Naive thymus-derived CD8-positive, alpha-beta T cell (primary cell): ENCODE measurements at places on chromosomes 7 and 10.

DNA sequence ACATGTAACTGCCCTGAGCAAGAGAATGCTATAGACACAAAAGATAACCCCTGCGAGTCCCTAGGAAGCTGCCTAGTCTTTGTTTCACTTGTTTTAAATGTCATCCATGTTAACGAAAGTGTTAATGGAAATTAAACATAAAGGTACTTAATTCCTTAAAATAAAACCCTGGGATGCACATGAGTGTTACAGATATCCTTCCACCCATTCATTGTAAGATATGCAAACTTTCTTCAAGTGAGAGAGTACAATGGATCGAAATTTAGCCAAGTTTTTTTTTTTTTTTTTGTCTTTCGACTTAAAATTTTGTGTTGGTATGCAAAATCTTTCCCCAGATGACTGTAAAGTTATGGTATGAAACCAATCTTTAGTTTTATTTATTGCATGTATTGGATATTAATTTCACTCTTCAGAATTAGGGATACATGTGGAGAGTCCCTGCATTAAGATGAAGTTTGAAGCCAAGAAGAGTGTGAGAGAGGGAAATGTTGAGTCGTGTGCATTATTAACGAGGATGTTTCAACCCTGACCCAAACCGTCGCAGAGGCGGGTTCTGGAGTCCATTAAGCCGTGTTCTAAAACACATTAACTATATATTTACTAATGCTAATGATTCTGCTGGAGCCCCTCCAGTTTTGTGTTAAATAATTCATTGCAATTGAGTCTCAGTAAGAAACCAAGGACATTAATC lies 1.6 kb downstream of the CDK14 start:
- DNase-seq = no peak

DNA sequence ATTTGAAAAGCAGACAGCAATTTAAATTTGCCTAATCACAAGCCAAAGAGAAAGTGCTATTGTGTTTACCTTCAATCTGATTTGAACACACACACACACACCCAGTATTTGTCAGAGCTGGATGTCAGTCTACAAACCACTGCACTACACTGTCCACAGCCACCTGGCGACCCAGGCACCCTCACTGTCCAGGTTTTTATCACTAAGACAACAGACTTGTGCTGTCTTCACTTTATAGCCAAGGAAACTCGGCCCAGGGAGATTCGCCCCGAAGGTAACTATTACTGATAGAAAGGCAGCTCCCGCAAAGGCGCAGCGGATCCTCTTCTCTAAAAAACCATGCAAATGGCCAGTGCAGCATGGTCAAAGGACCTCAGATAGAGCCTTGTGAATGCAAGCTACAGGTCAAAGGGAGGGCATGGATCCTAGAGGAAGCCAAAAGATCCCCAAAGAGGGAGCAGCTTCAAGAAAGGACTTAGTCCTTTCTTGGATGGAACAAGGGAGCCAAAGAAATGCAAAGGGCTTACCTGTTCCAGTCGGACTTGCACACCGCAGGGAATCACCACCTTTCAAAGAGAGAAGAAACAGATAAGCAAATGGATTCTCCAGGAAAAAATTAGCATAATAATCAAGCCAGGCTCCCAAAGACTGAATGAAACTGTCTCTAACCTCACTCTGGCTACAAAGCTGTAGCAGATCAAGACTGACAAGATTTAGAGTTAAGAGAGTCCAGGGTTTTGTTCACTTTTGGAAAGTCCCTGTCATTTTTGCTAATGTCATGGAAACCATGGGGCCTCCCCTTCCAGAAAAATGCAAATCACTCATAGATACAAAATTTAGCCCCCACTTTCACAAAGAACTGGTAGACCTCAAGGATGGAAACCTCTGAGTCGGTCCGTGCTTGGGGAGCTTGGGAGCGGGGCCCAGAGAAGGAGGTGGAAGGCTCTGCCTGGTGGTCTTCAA lies 101.1 kb downstream of the TNS3 start:
- DNase-seq = no peak

- no peak for DNase-seq
Measured at GRCh38 chr10:19915816-19916215, 99.6 kb downstream of the PLXDC2 start.

- DNase-seq = no peak
Measured at GRCh38 chr10:48541144-48541795, 63.6 kb downstream of the ARHGAP22 start.

DNA sequence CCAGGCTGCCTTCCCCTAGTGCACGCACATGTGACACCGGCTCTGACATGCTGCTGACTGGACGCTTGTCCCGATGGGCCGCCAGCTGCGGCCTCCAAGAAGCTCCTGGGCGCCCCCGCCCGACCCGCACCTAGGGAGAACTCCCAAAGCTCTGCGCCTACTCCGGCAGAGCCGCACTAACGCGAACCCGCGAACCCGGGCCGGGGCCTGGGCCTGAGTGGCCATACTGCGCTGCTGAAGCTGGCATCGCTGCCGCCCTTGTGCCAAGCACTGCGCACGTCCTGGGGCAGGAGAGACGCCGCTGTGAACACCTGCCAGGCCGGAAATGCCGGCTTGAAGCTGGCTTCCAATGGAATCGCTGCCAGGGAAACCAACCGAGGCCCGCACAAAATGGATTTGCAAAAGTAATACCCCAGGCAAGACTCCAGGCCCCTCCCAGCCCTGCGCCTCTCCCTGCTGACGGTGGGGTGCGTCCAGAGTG lies 85.1 kb downstream of the WASHC2A start:
- DNase-seq = no peak

GRCh38 chr10:71006506-71006905 lies 118.1 kb upstream of the PCBD1 start:
- no peak for DNase-seq

GRCh38 chr7:98755138-98755898 lies 114.5 kb downstream of the TMEM130 start:
- no peak for DNase-seq

GRCh38 chr10:78025685-78026364 lies 3.5 kb downstream of the POLR3A start:
- no peak for DNase-seq

- no peak for DNase-seq
Measured at GRCh38 chr10:60388709-60389301, 870 bp downstream of the ANK3 start.

- DNase-seq = no peak
Measured at GRCh38 chr10:43160046-43160920, 22.0 kb downstream of the CSGALNACT2 start.

GRCh38 chr7:21318916-21319270 lies 109.0 kb upstream of the SP4 start:
- DNase-seq = no peak

DNA sequence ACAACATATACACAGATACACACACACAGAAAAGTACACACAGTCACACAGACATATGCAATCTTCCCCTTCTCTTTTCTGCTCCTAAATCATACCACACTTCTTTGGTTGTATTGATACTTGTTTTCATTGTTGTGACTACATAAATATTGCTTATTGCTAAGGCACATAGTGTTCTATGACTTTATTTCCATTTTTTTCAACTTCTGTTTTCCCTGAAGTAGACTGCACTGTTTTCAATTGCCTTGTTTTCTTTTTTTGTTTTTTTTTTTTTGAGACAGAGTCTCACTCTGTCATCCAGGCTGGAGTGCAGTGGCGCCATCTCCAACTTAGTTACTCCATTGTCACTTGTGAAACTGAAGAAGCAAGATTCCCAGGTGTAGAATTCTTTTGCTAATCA lies 10.0 kb upstream of the PRKAR2B start:
- DNase-seq = no peak

DNA sequence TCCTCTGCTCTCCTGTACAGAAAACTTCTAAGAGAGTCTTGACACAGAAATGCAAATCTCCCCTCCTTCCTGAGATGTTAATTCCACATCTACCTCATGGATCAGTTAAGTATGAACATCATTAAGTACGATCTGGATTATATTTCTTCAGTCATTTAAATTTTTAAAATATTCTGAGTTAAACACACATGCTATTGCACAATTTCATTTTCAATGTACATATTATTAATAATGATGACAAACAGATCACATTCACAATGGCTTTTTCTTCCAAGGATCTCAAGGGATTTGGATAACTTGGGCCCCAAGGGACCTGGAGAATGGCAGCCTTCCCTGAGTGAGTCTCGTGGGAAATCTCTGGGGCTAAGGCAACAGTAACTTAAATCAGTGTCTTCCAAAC lies 16.2 kb downstream of the BEND7 start:
- DNase-seq = no peak

GRCh38 chr7:110397927-110398660 lies 692.8 kb upstream of the LRRN3 start:
- no peak for DNase-seq

GRCh38 chr7:1460821-1461645 lies 1.8 kb upstream of the MICALL2 start:
- no peak for DNase-seq

DNA sequence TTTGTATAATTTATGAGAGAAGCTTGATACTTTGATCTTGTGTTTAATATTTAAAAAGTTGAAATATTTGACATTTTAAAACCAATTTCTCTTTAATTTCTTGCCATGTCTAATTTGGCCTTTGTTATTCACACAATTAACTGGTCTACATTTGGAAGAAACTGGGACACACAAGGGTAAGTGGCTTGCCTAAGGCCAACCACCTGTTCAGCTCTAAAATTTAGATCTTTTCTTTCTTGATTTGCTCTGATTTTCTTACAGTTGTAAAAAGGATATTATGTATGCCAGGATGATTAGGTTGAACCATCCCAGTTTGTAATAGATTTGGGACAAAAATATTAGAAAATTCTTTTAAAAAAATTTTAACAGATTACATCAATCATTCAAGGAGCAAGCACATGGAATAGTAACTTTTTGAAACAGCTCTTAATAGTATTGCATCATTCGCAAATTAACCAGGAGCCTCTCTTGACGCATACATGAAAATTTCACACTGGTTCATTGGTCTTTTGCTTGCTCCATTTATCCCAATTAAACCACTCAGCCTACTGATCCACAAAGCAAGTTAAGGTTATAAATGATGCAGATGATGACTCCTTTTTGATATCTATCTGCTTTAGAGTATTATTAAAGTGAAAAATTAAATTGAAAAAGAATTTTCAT lies 222.4 kb upstream of the SLC26A5 start:
- DNase-seq = no peak

- no peak for DNase-seq
Measured at GRCh38 chr7:73669288-73669701, 1.7 kb downstream of the VPS37D start.

DNA sequence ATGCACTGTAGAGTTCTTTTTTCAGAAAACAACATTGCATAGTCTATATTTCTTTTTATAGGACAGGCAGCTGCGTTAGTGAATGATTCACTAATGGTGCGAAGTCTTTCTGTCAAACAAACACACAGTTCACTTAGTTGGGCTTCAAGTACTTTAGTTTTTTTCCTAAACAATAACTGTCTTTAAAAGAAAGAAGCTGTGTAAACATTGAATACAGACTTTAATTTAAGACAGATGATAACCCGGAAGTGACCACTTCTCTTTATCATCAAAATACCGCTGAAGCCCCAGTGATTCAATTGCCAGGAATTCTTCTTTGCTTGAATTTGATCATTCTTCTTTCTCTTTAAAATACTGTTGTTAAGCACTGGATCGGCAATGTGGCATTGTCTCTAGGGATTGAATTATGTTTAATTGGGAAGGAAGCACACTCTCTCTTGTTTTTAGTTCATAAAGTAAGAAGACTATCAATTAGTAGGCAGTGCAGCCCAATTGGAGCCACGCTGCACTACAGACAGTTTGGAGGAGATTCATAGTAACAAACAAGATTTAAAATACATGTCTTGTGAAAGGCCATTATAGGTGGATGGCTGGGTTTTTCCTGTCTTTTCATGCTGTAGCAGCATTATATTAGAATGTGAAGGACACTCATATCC lies 30.4 kb downstream of the CNTNAP2 start:
- no peak for DNase-seq

GRCh38 chr7:106358103-106358663 lies 73.4 kb upstream of the NAMPT start:
- no peak for DNase-seq

- DNase-seq = no peak
Measured at GRCh38 chr7:157282141-157282801, 54.5 kb upstream of the DNAJB6 start.

DNA sequence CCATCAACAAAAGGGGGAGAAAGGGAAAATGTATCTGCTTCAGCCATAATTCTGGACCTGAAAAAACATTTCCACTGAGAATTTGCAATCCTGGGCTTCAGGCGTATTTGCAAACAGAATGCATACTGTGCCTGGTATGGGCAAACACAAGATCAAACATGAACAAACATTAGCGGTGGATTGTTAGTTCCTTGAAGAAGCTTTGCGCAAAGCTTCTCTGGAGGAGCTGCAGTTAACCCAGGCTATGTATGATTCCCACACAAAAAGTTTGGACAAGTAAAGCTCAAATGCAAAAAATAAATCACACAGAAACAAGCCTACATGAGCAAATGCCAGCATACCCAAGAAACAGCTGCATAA lies 20.4 kb upstream of the HILPDA start:
- DNase-seq = no peak

DNA sequence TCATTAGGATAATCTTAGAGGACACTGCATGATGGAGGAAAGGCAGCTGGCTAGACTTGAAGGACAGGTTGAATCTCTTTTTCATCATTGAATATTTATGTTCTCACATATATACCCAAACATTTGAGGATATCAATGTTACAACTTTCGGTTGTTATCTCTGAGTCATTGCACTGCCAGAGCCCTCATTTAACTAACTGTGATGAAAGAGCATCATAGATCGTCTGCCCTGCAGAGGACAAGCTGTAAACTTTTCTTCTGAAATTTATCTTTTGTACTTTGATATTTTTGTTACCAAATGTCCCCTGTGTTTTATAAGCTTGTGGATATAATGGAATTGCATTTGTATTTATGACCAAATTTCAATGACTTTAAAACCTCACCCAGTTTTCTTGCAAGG lies 298.7 kb downstream of the PHF14 start:
- no peak for DNase-seq

- no peak for DNase-seq
Measured at GRCh38 chr7:106045586-106045985, 66.5 kb downstream of the SYPL1 start.

DNA sequence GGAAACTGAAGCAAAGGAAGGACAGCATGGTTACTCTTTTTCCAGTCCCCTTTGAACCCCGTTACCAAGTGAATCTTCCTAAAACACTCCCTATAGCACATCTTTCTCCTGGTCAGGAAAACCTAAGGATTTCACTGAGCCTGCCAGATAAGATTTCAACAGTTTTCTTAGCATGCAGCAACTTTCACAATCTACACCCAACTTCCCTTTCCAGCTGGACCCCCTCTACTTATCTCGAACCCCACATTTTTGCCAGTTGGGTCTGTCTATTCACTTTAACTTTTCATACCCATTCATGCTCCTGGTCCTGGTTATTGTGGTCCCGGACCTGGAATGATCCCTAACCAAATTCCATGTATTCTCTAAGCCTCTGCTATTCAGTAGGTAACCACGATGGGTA lies 14.9 kb upstream of the CPVL start:
- DNase-seq = no peak

GRCh38 chr7:130875-131780 lies 61.2 kb upstream of the FAM20C start:
- DNase-seq = no peak

- no peak for DNase-seq
Measured at GRCh38 chr7:112122144-112122543, 84.1 kb downstream of the DOCK4 start.
